ENCODE measurements at places on chromosomes 6 and 20. TPM values are rescaled to one million over a fixed set of nuclear protein-coding genes. Genes with fewer than 3 reads are reported as not detected.

The EYA2 gene
- total RNA-seq, result 8.9 TPM

The ACTR5 gene
- 4.6 TPM for total RNA-seq

The GABRR1 gene
- 0.21 TPM for total RNA-seq

The SLC22A16 gene
- 1.1 TPM for total RNA-seq

The SLC2A4RG gene
- 75.3 TPM for total RNA-seq

The TMEM14C gene
- total RNA-seq, result 63.4 TPM

The SCRT2 gene
- not detected for total RNA-seq

The SLC17A1 gene
- not detected for total RNA-seq

The SERINC3 gene
- total RNA-seq, result 82.8 TPM

The GPX5 gene
- not detected for total RNA-seq

The USP49 gene
- total RNA-seq, result 2.9 TPM

The SIRPB1 gene
- 0.82 TPM for total RNA-seq

The PPDPF gene
- total RNA-seq, result 561 TPM

The GCNT2 gene
- 9.8 TPM for total RNA-seq

The DDO gene
- 2.3 TPM for total RNA-seq

The AAR2 gene
- total RNA-seq, result 19.9 TPM

The GPLD1 gene
- 0.84 TPM for total RNA-seq
